ENCODE measurements at places on chromosomes 1 and 21.

GRCh38 chr1:206896261-206896660 is 982 bp upstream of the IL24 start:
- no peak for ATAC-seq

- ATAC-seq = no peak
These were observed 117.7 kb downstream of the LACTBL1 start for GRCh38 chr1:22854688-22855565.

- no peak for ATAC-seq
These were observed 23.3 kb downstream of the PAX7 start for GRCh38 chr1:18653916-18654315.

DNA sequence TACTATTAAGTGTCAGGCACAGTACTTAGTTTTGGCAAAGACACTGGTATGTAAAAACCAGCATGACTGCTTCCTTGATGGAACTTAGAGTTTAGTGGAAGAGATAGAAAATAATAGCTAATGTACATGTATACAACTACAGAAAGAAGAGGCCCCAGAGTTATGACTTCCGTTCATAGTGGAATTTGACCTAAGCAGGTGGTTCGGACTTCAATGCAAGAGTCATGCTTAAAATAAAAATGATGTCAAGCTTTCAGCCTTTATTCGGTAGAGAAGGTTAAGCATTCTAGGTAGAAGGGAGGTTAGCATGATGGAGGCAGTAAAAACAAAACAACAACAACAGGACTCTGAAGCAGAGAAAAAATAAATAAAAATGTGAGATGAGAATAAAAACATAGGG is 165.9 kb downstream of the KCNT2 start:
- ATAC-seq = no peak

GRCh38 chr1:243343970-243344937 is 88.4 kb downstream of the SDCCAG8 start:
- ATAC-seq = no peak
